ENCODE measurements at places on chromosomes 5 and 9.

DNA sequence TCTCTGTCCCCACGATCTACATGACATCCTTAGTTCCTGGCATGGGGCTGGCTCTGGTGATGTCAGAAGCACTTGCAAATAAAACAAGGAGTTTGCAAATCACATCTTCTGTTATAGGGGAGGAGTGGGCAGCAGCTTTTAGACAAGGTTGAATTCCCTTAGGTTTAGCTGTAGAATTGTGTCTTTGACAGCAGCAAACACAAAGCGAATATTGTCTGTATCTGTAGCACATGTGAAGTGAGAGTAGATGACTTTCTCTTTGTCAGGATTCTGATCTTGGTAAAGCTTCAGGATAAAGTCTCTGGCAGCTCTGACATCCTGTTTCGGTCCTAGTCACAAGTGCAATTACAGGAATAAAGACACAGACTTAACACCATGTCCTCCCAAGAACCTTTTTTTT lies 224.3 kb downstream of the GNA14 start:
- no peak for DNase-seq

- DNase-seq: no peak
Measured at GRCh38 chr9:78144663-78145377, 91.1 kb upstream of the CEP78 start.

DNA sequence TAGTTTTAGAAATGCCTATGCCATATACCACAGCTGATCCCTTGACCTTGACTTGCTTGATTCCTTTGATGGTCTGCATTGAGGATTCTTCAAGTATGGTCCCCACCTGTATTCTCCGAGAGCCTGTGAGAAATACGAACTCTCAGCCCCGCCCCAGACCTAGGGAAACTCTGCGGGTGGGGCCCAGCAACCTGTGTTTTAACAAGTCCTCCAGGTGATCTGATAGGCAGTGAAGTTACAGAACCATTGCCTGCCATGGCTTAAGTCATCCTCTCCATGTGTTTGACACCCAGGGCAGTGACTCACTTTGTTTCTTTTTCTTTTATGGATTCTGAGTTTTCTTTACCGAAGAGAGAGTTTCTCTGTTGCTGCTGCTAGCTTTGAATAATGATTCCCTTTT lies 18.5 kb downstream of the FRMPD1 start:
- no peak for DNase-seq

- DNase-seq: no peak
Measured at GRCh38 chr9:128905964-128906363, 14.8 kb upstream of the PHYHD1 start.

- DNase-seq: no peak
Measured at GRCh38 chr5:142740474-142741242, 29.5 kb upstream of the ARHGAP26 start.

DNA sequence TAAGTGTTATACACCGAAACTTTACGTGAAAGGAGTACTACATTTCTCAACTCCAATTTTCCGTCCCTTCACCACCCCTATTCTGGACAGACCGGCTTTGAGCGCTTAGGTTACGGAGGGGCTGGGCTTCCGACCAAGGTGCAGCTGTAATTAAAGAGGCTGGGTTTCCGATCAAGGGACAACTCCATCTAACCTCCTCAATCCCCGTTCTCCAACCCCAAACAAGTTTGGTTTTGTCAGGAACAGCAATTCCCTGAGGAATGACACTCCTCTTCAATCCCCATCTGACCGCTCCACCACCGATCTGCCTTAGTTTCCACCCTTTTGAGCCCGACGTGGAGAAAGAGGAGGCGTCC lies 577 bp downstream of the TUT7 start:
- DNase-seq: no peak
